Large intestine (tissue), 12 donors: ENCODE measurements at places on chromosomes 1 and 21. TPM values are rescaled to one million over a fixed set of nuclear protein-coding genes. Genes with fewer than 3 reads are reported as not detected.
A peak's percentile ranks its signal among the peaks of the same experiment; 100 is the strongest.

FTCD gene
- polyA plus RNA-seq = 61.8 TPM

WDR64 gene
- polyA plus RNA-seq = 0.03 TPM

CLSTN1 gene
- polyA plus RNA-seq = 66.2 TPM

DNA sequence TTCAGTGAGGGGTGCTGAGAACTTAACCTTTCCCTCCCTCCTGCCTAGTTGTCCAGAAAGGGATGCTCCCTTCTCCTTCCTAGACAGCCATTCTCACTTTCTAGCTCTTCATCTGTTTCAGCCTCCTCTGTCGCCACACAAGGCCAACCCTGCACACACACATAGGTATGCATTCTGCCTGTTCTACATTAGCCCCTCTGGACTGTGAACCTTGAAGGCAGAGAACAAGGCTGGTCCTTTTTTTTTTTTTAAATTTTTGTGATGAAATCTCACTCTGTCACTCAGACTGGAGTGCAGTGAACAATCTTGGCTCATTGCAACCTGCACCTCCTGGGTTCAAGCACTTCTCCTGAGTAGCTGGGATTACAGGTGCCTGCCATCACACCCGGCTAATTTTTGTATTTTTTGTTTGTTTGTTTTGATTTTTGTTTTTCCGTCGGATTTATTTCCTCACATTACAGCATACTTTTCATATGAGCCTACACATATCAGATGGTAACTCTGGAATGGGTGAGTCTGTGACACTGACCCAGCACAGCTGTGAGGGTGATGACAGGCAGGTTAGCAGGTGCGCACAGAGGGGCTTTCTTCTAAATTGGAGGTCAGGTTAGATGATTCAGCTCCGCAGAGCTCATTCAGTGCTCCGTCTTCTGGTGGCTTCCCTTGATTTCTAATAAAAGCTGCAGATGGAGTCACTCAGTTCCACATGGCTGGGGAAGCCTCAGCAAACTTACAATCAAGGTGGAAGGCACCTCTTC, 4.9 kb upstream of the AKR1A1 start:
- DNase-seq = peak; percentile 65

DNA sequence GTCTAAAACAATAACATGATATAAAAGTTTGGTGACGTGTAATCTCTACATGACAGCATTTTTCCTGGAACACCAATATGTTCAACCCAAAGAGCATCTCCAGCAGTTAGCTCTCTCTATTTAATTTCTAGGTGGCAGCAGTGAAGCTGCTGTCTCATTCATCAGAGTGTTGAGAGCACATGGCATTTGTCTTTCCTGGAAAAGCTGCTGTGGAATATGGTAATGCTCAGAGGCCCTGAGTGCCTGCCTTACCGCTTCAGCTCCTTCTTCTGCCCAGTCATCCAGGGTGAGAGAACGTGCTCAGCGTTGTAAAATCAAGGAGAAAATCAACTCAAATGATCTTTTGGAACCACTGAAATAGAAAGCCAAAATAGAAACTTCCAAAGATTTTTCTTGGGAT, 640.7 kb downstream of the ADGRL2 start:
- no peak for DNase-seq

GRCh38 chr1:149877211-149877946, 22.0 kb upstream of the BOLA1 start:
- DNase-seq = no peak

GRCh38 chr1:200525090-200525987, 95.2 kb downstream of the KIF14 start:
- no peak for DNase-seq

- no peak for DNase-seq
Measured at GRCh38 chr1:48683839-48684238, 92.9 kb downstream of the BEND5 start.

LRRC71 gene
- polyA plus RNA-seq = 0.28 TPM

PPFIA4 gene
- polyA plus RNA-seq = 4.1 TPM

LAX1 gene
- 0.27 TPM for polyA plus RNA-seq

GRCh38 chr1:224629965-224630364, 13.8 kb downstream of the CNIH3 start:
- DNase-seq = no peak

DNA sequence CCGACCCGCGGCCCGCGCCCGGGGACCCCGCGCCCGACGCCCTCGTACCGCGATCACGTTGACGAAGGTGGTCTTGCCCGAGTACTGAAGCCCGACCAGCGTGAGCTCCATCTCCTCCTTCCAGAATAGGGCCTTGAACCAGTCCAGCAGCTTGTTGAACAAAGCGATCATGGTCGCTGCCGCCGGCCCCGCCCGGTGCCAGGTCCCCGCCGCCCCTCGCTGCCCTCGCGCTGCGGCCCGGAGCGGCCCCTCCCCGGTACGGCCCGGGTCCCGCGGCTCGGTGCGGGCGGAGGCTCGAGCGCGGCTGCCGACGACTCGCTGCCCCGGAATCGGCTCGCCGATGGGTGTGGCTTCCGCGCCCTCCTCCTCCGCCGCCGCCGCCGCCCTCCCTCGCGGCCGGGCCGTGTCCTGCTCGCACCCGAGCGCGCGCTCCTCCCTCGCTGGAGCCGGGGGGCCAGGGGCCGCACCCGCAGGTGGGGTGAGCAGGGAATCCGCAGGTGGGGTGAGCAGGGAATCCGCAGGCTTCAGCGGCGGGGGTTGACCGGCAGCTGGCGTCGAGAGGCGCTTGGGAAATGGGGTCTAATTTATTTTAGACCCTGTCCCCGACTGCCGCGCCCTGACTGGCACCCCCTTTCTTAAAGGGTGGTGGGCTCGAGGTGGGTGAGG, at the start of gene ARL8A:
ARL8A (minus strand) TSS at position 336 of the 666 bp plus-strand sequence; CDS start at position 171, 165 bp downstream.
- DNase-seq = peak; percentile 81

DNA sequence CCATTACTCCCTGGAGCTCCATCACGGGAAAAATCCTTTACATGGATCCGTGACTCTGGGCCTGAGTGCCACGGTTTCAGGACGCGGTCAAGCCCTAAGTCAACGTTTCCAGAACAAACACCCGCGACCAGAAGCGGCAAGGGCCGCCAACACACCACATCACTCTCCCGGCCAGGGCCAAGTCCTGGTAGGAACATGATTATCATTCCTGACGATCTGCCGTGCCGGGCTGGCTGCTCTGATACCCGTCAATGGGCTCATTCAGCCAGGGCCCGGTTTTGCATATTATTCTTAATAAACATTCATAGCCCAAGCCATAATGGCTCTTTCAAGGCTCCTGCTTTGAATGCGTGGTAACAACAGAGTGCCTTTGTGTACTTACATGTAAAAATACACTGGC, 44.6 kb upstream of the SIM2 start:
- DNase-seq = no peak

GRCh38 chr1:37890378-37891014, 31.1 kb upstream of the MTF1 start:
- peak; percentile 19 for DNase-seq

GRCh38 chr1:38670544-38671122, 188.9 kb downstream of the RRAGC start:
- DNase-seq = no peak

GRCh38 chr1:116564426-116564825, 6.4 kb downstream of the CD58 start:
- DNase-seq = no peak

- DNase-seq = no peak
Measured at GRCh38 chr1:47696404-47696736, 258.5 kb downstream of the FOXD2 start.

CCDC190 gene
- polyA plus RNA-seq = 0.07 TPM

DNA sequence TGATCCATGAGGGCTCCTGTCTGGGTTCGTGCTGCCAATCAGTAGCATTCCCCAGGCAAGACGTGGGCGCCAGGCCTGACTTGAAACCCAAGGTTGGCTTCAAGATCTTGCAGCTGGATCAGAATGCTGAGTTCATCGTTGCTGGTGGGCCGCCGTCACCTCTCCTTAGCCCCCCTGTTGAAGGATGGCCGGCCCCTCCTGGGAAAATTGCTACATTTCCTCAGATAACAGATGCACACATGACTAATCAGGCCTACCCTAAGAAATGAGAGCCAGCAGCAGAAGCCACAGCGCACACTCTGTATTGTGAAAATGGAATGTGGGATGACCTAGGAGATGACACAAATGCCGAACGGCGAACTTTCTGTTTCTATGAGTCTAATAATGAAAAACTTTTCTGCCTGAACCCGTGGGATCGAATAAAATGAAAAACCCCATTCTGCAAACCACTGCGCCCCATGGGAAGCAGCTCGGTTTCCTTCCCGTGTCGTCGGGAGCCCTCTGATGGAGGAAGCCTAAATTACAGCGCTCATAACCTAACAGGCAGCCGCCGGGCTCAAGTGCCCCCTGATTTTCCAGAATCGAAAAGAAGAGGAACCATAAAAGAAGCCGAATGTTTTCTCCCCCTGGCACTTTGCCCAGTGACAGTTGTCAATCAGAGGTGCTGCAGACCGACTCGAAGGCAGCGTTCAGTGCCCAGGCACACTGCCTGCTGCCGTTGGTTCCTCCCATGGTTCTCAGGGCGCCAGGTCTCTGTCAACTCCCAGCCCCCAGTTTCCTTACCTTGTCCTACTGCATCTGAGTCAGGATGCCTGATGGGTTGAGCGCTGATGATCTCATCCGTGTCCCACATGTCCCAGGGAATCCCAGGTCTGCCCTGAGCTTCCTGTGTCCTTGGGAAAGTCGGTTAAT, 38.2 kb upstream of the H6PD start:
- no peak for DNase-seq

- DNase-seq = no peak
Measured at GRCh38 chr1:56326056-56326455, 253.3 kb downstream of the PLPP3 start.

DNA sequence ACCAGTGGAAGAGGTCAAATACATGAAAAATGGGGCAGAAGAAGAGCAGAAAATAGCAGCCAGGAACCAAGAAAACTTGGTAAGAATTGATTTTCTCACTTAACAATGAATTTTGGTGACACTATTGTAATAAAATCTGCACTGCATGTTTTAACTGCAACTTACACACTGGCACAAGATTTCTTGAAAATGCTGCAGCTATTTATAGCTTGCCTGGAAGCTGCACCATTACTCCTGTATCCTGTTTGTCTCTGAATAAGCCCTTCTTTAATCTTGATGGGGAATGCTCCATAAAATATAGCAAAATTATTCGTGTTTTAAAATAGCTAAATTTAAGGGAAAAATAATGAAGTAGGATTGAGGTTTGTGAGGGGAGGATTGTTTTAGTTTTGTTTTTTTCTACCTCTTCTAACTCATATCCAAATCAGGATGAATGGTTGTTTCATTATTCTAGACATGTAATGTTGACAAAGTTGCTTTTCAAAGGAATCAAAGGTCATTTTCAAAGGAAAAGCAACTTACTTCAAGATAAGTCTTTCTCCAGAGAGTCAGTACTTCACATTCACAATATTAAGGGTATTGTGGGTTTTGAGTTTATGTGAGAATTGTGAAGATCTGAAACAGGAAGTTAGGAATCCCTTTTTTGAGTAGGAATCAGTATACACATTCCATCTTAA, 120.9 kb downstream of the C1orf21 start:
- no peak for DNase-seq

- DNase-seq = no peak
Measured at GRCh38 chr1:172084876-172085275, 243.6 kb downstream of the DNM3 start.

- DNase-seq = no peak
Measured at GRCh38 chr1:83769072-83769471, 229.9 kb downstream of the TTLL7 start.
